ENCODE measurements at places on chromosomes 4 and X. TPM values are rescaled to one million over a fixed set of nuclear protein-coding genes. Genes with fewer than 3 reads are reported as not detected.

GRCh38 chr4:124931050-124931449 is 218.5 kb upstream of the ANKRD50 start:
- DNase-seq, result peak; percentile 90

DNA sequence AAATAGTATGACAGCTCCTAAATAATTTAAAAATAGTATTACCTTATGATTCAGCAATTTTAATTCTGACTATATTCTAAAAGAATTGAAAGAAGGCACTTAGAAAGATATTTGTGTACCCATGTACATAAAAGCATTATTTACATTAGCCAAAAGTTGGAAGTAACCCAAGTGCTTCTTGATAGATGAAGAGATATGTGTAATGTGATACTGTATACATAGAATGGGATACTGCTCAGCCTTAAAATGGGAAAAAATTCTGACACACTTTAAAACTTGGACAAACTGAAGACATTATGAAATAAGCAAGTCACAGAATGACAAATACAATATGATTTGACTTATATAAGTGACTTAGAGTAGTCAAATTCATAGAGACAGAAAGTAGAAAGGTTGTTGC is 112.2 kb downstream of the IDS start:
- no peak for DNase-seq

DNA sequence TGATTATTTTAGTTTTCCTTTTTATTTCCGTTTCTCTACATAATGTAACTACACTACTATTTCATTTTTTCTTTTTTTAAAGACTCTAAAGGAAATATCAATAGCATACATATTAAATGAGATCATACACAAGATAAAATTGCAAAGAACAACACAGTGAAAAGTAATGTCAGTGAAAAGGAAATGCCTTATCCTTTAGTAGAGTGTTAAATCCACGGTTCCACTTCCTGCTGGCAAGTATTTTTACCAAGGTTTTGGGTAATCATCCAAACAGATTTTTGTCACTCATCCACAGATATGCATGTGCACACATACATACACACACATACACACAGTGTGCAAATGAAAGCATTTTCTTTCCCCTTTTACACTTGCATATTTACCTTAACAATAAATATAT is 548.9 kb downstream of the PPP4R3C start:
- DNase-seq, result no peak

DNA sequence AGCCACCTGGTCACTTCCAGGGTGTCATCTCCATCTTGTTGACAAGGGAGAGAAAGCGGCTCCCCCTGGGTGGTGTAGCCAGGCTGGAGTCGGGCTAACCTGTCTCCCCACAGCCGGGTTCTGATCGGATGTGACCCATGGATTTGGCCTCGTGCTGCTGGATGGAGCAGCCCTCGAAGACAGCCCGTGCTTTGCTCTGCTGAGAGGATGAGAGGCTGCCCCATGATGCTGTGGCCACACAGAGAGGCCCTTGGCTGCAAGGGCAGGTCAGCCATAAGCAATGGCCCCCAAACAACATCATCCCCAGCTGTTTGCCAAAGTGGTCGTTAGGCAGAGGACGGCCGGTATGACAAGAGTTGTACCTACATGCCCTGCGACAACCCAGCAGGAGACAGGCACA is 106.6 kb downstream of the HMX1 start:
- no peak for DNase-seq

The GSX2 gene
- total RNA-seq, result 0.34 TPM

The RNF128 gene
- total RNA-seq, result not detected

DNA sequence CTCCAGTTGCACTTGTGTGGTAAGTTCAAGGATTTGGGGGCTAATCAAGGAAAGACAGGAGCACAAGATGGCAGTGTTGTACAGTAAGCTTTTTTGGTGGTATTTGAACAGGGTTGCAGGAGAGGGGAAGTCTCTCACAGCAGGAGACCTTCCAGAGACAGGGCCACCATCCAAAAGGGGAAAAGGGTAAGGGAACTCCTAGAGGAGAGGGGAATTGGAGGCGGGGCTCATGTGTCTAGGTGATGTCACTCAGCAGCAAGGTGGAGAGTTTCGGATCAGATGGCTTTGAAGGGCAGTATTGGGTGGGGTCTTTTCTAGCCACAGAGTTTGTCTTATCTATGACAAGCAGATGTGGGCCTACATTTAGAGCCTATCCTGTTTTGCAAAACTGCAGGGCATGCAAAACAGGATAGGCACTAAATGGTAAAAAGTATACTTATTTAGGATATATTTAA is 13.4 kb upstream of the RNF175 start:
- no peak for DNase-seq

DNA sequence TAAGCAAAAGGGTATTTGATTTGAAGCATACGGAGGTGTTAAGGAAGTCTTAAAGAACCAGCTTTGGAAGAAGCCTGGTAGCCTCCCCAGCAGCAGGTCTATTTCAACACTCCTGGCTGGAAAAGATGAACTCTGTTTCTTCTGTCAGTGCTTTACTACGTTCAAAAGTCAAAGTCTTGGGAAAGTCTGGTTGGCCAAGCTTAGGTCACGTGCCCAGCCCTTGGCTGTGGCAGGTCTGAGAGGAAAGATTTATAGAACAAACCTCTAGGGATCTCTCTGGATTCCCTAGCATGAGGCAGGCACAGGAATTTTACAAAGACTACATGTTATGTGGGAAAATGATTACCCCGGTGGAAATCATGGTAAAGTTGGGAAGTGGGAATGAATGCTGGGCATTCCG is 8.6 kb upstream of the ARHGAP10 start:
- no peak for DNase-seq

DNA sequence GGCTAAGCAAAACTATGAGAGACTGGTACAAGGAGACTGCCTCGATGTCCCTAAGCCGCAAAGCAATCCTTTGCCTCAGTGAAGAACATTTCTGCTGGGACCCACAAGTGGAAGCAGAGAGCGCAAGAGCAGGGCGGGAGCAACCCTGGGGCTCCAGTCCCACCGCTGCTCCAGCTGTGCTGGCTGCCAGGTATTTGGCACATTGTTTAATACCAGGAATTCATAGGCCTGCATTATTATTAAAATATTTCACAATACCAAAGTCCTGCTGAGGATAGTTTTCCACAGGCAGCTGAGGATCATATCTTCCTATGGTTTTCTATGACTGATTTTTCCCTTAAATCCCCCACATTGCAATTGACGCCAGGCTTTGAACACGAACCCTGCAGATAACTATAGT is 163.5 kb upstream of the TLL1 start:
- no peak for DNase-seq

All from SJCRH30 (cell line).